Head of caudate nucleus (tissue), 42 donors: ENCODE measurements at places on chromosomes 6 and 20.

- no peak for DNase-seq
These were observed 27.1 kb downstream of the SAMHD1 start for GRCh38 chr20:36924167-36925045.

DNA sequence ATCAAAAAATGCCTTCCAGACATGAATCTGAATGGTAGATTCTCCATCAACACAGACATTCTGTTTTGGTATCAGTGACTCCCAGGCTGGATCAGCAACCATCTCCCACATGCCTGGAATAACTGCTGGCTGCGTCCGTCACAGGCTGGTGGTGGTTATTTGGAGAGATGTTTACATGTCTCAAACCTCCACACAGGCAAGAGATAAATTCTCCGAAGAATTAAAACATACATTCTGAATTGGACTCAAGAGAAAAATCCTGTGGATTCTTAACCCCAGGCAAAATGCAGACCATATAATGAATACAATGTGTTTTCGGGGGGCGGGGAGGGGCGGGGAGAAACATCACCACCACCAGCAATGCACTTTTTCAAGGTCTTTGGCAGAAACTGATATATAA is 108.2 kb downstream of the THBS2 start:
- DNase-seq = no peak

DNA sequence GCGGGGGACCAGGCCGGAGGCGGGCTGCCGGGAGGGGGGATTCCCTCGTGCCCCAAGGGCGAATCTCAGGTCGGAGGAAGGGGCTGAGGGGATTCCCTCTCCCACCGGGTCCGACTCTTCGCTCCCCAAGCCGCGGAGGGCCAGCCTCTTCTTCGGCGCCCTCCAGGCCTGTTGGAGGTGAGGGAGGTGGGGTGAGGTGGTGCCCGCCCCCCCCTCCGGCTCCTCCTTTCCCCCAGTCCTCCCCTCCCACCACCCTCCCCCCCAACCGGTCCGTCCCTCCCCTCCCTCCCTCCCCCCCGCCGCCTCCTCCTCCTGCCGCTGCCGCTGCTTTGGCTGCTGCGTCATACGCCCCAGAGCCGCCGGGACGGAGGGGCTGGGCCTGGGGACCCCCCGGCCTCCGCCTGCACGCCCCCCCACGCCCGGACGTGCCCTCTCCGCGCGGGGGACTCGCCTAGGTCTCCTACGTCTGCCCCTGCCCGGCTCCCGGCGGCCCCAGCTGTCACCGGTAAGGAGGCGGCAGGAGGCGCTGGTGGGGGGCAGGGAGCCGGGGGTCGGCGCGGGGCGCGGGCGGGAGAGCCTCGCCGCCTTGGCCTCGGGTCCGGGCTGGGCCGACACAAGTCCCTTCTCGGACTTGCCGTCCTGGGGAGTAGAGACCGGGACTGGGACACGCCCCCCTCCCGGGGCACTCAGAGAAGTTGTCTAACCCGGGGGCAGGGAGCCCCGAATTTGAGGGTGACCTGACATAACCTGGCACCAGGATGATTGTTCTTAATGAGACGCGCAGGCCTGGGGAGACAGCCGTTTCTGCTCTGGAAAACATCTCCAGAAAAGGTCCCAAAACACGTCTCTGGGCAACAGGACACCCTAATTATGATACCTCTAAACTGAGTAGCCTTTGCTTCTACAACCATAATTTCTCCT is at the start of gene PHF1:
PHF1 (plus strand) TSS at position 304 of the 921 bp plus-strand sequence. CDS start 1,250 bp downstream, outside the sequence.
- no peak for DNase-seq

DNA sequence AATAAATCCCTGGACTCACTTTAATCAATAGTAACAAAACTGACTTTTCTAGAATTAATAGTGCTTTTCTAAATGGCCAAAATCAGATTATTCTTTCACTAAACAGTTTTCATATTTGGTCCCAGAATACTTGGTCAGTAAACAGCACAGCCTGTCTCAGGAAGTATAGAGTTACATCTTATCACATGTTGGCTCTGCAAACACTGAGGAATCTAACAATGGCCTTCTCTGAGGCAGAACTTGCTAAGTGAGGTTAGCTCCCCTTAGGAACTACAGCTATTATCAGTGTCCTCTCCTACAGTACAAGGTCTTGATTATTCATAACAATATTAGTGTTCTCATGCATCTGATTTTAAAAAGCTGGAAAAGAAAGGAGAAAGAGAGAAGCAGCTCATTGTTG is 1622.8 kb downstream of the HACE1 start:
- DNase-seq = no peak

DNA sequence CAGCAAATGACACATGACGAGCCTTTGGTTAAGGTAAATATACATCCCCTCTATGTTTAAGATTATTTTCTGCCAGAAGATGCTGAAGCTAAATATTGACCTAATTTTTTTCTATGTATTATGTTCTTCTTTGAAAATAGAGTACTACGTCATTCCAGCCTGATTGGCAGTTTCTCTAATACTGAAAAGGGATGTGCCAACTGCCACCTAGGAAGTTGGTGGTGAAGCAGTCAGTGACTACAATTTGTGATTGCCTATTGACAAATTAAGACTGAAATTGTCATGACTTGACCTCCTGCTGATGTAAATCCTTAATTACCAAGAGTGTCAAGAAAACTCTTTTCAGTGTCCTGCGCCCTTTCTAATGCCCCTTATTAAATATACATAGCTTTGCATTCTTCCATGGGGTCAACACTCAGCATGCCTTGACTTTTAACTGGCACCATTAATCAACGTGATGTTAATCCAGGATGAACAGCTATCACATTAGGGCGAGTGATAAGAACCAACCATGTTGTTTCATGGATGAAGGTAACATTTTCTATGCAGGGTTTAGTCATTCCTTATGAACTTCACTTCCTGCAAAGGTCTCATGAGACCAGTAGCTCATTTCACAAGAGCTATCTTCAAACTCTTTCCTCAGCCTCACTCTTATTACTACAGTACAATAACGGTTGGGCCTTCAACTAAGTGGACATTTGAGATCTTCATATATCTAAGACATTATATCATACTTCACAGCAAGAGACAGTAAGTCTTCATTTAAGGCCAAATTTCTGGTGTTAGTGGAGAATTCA is 22.5 kb upstream of the SGK1 start:
- no peak for DNase-seq

- DNase-seq = no peak
These were observed 12.9 kb downstream of the PACSIN1 start for GRCh38 chr6:34478796-34479195.

- no peak for DNase-seq
These were observed 33.0 kb downstream of the RRBP1 start for GRCh38 chr20:17648791-17649730.

- no peak for DNase-seq
These were observed 2.7 kb downstream of the BCAS1 start for GRCh38 chr20:54067606-54068174.

- peak; percentile 92 for DNase-seq
These were observed 65.5 kb upstream of the QKI start for GRCh38 chr6:163348789-163349680.

DNA sequence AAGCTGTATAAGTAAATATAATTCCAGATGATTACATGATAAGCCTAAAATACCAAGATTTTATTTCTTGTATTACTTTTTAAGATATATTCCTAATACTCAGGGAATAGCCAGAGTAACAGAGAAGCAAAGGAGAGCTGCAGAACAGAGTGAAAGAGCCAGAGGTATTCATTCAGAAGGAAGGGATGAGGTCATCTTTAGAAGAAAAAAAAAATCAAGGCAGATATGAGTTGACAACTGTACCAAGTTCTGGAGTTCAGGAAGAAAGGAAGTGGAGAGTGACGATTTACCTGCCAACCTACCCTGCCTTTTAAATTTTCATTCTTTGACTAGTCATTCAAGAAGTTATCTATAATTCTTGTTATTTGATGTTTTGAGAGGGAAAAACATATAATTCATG is 28.8 kb upstream of the NHSL1 start:
- DNase-seq = no peak

DNA sequence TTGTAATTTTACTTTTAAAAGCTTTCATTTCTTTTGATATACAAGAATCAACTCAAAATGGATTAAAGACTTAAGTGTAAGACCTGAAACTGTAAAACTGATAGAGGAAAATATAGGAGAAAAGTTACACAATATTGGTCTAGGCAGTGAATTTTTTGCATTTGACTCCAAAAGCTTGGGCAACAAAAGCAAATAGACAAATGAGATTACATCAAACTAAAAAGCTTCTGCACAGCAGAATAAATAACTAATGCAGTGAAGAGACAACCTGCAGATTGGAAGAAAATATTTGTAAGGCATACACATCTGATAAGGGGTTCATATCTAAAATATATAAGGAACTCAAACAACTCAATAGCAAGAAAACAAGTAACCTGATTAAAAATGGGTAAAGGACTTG is 3.0 kb downstream of the GABRR1 start:
- DNase-seq = no peak

DNA sequence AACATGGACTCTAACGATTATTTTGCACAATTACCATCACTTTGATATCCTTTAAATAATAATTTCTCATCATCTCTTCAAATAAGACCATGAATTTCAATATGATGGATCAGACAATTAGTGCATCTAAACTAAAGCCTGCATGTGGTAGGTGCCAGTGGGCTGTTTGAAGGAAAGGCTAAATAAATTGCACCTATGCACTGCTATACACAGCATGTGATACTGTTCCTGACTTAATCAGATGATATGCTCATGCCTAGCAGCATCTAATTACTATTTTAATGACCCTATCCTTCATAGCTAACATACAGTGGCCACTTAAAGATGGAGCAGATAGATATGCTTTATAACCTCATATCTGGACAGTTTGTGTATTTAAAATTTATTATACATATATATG is 731.6 kb upstream of the MANEA start:
- no peak for DNase-seq

DNA sequence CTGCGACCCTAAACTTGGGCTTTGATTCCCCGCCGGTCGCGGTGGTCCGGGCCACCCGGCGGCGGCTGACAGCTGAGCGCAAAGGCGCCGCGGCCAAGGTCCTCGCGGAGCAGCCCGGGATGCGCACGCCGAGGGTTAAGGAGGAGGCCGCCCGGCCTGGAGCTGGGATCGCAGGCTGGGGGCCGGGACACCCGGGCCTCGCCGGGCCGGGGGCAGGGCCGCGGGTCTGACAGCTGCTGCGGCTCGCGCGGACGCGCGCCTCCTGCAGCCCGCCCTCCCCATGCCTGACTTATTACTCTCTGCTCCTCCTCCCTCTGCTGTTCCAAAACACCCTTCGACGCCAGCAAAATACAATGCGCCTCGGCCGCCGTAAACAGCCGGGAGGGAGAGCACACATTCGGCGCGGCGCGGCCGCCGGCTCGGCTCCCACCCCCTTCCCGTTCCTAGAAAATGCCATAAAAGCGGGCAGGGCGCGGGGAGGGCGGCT is 746 bp downstream of the BACH2 start:
- peak; percentile 70 for DNase-seq

GRCh38 chr6:18110162-18110561 is 12.3 kb downstream of the NHLRC1 start:
- no peak for DNase-seq

DNA sequence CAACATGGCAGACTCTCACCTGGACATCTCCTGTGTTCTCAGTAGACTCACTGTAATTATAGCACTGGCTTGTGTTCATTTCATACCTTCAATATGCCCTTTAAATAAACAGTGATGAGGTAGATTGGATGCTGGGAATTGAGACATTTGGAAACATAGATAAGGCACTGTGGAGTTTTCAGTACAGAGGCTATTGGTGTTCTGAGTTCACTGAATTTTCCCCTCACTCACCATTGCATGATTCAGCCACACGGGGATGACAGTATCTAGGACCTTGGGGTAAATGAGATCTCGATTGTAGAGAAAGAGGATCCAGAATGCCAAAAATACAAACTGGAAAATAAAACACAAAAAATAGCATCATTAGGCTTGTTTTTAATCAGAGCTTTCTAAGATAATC is 12.6 kb downstream of the ADTRP start:
- DNase-seq = no peak

DNA sequence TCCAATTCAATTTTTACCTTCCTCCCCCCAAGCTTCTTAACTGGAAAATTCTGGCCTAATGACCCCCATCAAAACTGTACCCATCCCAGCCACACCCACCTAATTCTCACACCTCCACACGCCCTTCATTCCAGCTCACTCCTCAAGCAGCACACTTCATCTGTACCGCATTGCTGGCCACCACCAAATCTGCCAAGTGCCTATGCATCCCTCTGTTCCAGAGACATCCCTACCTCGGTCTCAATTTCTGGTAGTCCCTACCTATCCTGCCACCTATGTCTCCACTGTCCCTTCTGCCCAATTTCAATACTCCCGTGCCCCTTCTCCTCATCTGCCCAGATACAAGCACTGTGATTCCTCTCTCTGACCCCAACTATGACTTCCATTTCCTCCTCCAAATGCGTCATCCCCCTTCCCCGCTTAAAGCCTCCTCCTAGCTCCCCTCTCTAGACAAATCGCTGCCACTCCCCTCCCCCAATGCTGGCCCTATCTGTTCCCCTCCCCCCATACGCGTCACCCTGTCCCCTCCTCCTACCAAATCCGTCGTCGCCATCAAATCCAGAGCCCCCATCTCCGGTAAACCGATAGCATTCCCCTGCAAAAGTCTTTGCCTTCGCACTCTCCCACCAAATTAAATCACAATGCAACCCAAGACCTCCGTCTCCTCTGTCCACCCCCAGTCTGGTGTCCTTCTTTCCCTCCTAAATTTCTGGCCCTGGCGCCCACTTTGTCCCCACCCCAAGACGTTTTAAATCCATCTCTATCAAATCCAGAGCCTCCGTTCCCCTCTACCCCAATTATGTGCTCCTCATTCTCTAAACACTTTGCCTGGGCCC is 1.2 kb downstream of the MTCH1 start:
- DNase-seq = no peak

GRCh38 chr20:46512943-46513844 is at the start of gene ZNF334:
ZNF334 (minus strand) TSS chr20:46513559; CDS start chr20:46512102, 1,457 bp downstream.
- DNase-seq = peak; percentile 81

DNA sequence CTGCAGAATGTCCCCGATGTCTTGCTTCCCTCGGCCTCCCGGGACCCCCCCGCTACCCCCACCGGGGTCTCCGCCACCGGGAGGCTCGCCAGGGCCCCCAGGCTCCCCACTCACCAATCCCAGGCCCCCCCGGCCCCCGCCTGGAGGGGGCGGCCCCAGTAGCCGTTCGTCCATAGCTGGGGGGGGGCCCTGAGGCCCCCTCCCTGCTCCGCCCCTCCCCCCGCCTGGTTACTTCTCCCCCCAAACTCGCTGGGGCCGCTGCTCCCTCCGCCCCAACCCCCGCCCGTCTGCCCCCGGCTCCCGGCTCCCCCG is 304 bp downstream of the PBX2 start:
- no peak for DNase-seq

DNA sequence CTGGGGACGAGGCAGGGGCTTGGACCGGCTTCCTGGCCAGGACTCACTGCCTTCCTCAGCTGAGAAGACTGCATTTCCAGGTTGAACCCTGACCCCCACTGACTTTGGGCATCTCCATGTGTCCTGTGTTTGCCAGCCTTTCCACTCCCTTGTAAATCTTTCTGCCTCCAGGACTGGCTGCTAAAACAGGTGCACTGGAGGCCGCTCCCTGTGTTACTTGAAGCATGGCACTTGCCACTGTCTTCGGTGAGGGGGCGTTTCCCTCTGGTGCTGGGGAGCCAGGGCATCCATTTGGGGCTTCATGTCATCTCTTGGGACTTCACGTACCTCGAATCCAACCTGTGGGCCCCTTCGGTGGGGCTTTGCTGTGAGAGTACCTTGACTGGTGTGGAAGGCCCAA is 6.7 kb upstream of the RBM38 start:
- DNase-seq = no peak

GRCh38 chr6:112311950-112312547 is 35.1 kb upstream of the RFPL4B start:
- no peak for DNase-seq

GRCh38 chr20:112396-112795 is 24.9 kb downstream of the DEFB125 start:
- no peak for DNase-seq

GRCh38 chr6:5378331-5378730 is 117.0 kb downstream of the FARS2 start:
- no peak for DNase-seq
